ENCODE measurements at places on chromosomes 6 and 20.

DNA sequence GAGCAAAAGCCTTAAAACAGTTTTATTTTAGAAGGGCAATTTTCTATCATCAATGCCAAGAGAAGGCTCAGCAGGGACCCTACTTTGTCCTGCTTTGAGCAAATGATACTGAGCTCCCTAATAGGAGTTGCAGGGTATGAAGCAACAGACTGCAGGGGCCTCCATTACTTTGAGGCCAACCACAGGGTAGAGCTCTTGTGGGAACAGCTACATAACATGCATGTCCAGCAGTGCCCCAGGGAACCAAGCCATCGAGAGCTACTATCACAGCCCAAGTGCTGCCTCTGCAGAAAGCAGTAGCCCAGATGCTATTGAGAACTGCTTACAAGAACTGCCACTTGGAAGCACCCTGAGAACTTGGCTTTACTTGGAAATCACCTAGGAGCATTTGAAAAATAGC is 222.1 kb downstream of the LAMA2 start:
- no peaks in the 10 kb centered on the region for H3K36me3 ChIP-seq
- no peaks in the 10 kb centered on the region for H3K4me1 ChIP-seq
- no peak overlapping the region for H3K27ac ChIP-seq

DNA sequence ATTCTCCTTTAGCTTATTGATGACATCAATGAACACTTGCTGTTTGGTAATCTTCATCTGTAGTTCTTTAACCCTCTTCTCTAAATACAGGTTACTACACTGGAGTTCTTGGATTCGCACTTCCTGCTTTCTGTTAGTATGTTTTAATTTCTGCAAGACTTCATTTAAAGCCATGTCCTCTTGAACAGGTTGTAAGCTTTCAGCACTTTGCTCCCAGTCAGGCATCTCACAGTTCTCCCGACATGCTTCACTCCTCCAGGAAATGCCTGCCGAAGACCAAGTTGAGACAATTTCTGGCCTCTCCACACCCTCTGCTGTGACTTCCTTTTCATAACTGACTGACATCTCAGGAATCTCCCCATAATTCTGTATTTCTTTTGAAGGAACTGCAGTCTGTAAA is 15.8 kb downstream of the CAGE1 start:
- DNase-seq, result no peak
- H3K36me3 ChIP-seq, result no peaks in the 10 kb centered on the region
- H3K4me1 ChIP-seq, result peaks cover 3% of the 10 kb centered on the region
- H3K4me3 ChIP-seq, result no peak overlapping the region
- no peaks in the 10 kb centered on the region for H3K27me3 ChIP-seq

- no peak for DNase-seq
- no peak overlapping the region for H3K4me3 ChIP-seq
- H3K27me3 ChIP-seq, result peaks cover 11% of the 10 kb centered on the region
- no peaks in the 10 kb centered on the region for H3K36me3 ChIP-seq
- H3K27ac ChIP-seq, result no peak overlapping the region
Observed at GRCh38 chr20:62751551-62752150, 43.0 kb downstream of the NTSR1 start.

- no peaks in the 10 kb centered on the region for H3K36me3 ChIP-seq
- no peak overlapping the region for H3K4me3 ChIP-seq
- peaks cover 12% of the 10 kb centered on the region for H3K27me3 ChIP-seq
- H3K4me1 ChIP-seq, result no peaks in the 10 kb centered on the region
Observed at GRCh38 chr20:36274181-36274841, 31.8 kb upstream of the DLGAP4 start.

GRCh38 chr6:105785066-105785811 is 300.9 kb upstream of the PRDM1 start:
- no peak for DNase-seq
- H3K4me1 ChIP-seq, result peaks cover 42% of the 10 kb centered on the region
- peaks cover 10% of the 10 kb centered on the region for H3K27me3 ChIP-seq
- no peaks in the 10 kb centered on the region for H3K36me3 ChIP-seq

- H3K36me3 ChIP-seq, result peaks cover 7% of the 10 kb centered on the region
- H3K27ac ChIP-seq, result no peak overlapping the region
- no peak for DNase-seq
- H3K27me3 ChIP-seq, result peaks cover 5% of the 10 kb centered on the region
- no peak overlapping the region for H3K4me3 ChIP-seq
Observed at GRCh38 chr20:46122071-46122470, 4.0 kb downstream of the CD40 start.

- no peaks in the 10 kb centered on the region for H3K36me3 ChIP-seq
- H3K4me3 ChIP-seq, result no peak overlapping the region
- H3K27ac ChIP-seq, result peak overlapping the region; percentile 65
- H3K4me1 ChIP-seq, result peaks cover 71% of the 10 kb centered on the region
- no peak for DNase-seq
Observed at GRCh38 chr6:137697267-137697938, 169.7 kb upstream of the TNFAIP3 start.

GRCh38 chr6:49979584-49979983 is 10.2 kb upstream of the DEFB113 start:
- peaks cover 7% of the 10 kb centered on the region for H3K4me1 ChIP-seq
- H3K36me3 ChIP-seq, result no peaks in the 10 kb centered on the region
- H3K4me3 ChIP-seq, result no peak overlapping the region
- H3K27ac ChIP-seq, result no peak overlapping the region

GRCh38 chr20:21083825-21084325 is 22.3 kb downstream of the LINC00237 start:
- no peak for DNase-seq
- H3K27me3 ChIP-seq, result peaks cover 62% of the 10 kb centered on the region
- H3K27ac ChIP-seq, result no peak overlapping the region
- H3K4me3 ChIP-seq, result no peak overlapping the region
- no peaks in the 10 kb centered on the region for H3K4me1 ChIP-seq

- no peak overlapping the region for H3K4me3 ChIP-seq
- DNase-seq, result no peak
- H3K27ac ChIP-seq, result no peak overlapping the region
- peaks cover 25% of the 10 kb centered on the region for H3K27me3 ChIP-seq
- H3K36me3 ChIP-seq, result no peaks in the 10 kb centered on the region
Observed at GRCh38 chr20:34311118-34312023, 8.2 kb upstream of the AHCY start.

DNA sequence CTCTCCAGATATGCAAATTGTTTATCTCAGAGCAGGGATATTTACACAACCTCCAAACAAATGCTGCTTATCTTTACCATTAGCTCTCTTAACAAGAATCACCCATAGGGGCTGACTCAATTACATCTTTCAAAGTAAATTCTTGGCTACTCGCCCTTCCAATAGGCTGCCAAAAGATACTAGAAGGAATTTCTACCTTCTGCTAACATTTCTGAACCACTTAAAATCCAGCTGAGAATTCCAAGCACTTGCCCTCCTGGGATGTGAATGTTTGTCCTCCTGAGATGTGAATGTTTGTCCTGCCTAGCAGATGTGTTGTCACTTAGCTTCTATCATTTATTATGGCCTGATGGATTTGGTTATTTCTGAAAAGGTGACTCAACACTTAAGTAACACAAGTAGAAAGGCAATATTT is 388.0 kb downstream of the GJA1 start:
- no peaks in the 10 kb centered on the region for H3K36me3 ChIP-seq
- no peaks in the 10 kb centered on the region for H3K27me3 ChIP-seq
- no peaks in the 10 kb centered on the region for H3K4me1 ChIP-seq
- H3K27ac ChIP-seq, result no peak overlapping the region
- H3K4me3 ChIP-seq, result no peak overlapping the region

- H3K27ac ChIP-seq, result no peak overlapping the region
- H3K36me3 ChIP-seq, result no peaks in the 10 kb centered on the region
- no peak overlapping the region for H3K4me3 ChIP-seq
- peaks cover 11% of the 10 kb centered on the region for H3K4me1 ChIP-seq
Observed at GRCh38 chr6:125104425-125104824, 49.1 kb upstream of the TPD52L1 start.

DNA sequence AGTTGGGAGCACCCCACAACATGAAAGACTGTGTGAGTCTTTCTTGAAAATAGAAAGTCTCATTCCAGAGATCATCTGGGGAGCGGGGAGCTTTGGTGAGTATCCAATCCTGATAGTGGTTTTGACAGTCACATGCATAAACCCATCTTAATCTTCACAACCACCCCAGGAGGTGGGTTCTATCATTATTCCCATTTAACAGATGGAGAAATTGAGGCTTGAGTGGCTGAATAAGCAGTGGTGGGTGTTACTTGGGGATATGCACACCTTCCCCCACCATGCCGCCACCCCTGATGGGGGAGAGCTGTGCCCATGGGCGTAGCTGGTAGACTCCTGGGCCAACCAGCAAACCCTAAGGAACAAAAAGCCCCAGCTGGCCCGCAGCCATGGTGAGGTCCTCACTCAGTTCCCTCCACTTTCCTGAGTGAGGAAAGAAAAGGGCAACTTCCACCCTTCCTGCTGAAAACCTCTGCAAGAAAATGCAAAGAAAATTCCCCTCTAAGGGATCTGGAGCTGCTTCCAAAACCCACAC is 99.8 kb downstream of the SNX5 start:
- H3K27ac ChIP-seq, result no peak overlapping the region
- peaks cover 8% of the 10 kb centered on the region for H3K4me1 ChIP-seq
- no peak overlapping the region for H3K4me3 ChIP-seq
- DNase-seq, result no peak

DNA sequence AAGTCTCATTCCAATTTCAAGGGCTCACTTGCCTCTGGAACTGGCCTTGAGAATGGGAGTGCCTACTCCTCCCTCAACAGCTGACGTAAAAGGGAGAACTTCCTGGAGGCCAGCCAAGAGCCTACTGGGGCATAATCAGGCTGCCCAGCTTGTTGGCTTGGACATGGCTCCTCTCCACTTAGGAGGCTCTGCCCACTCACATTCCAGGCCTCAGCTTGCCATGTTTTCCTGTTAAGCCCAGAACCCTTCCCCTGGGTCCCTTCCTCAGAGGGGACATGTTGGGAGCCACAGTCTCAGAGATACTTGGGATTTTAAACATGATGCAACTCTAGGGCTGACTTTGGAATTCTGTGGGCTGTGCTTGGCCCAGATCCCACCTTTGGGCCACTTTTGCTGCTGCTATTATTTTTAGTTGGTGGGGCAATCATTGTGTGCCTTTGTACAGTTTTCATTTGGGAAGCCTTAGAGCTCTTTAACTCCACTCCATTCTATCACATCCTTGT is 31.5 kb upstream of the ADTRP start:
- H3K27me3 ChIP-seq, result peaks cover 6% of the 10 kb centered on the region
- H3K27ac ChIP-seq, result no peak overlapping the region
- no peaks in the 10 kb centered on the region for H3K36me3 ChIP-seq
- DNase-seq, result no peak
- H3K4me1 ChIP-seq, result peaks cover 30% of the 10 kb centered on the region

- H3K4me3 ChIP-seq, result no peak overlapping the region
- no peak for DNase-seq
- H3K27ac ChIP-seq, result no peak overlapping the region
- no peaks in the 10 kb centered on the region for H3K36me3 ChIP-seq
- no peaks in the 10 kb centered on the region for H3K4me1 ChIP-seq
Observed at GRCh38 chr6:132298344-132298949, 102.8 kb downstream of the MOXD1 start.

- DNase-seq, result no peak
- no peaks in the 10 kb centered on the region for H3K36me3 ChIP-seq
- H3K27ac ChIP-seq, result no peak overlapping the region
- no peaks in the 10 kb centered on the region for H3K4me1 ChIP-seq
Observed at GRCh38 chr6:93293872-93294271, 125.5 kb downstream of the EPHA7 start.

DNA sequence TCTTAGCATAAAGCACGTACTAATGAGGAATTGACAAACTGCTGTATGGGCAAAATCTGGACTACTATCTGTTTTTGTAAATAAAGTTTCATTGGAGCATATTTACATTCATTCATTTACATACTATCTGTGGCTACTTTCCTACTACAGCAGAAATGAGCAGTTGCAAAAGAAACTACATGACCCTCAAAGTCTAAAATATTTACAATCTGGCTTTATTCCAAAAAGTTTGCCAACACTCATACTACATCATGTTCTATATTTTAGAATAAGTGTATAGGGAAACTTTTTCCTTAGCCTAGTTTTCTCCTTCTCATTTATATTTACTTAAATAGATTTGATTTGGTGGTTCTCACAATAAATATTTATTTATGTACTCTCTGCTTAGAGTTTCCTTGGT is 208.2 kb downstream of the RIMS1 start:
- no peak for DNase-seq
- H3K4me3 ChIP-seq, result no peak overlapping the region
- H3K36me3 ChIP-seq, result no peaks in the 10 kb centered on the region
- no peaks in the 10 kb centered on the region for H3K27me3 ChIP-seq
- no peak overlapping the region for H3K27ac ChIP-seq
- no peaks in the 10 kb centered on the region for H3K4me1 ChIP-seq

DNA sequence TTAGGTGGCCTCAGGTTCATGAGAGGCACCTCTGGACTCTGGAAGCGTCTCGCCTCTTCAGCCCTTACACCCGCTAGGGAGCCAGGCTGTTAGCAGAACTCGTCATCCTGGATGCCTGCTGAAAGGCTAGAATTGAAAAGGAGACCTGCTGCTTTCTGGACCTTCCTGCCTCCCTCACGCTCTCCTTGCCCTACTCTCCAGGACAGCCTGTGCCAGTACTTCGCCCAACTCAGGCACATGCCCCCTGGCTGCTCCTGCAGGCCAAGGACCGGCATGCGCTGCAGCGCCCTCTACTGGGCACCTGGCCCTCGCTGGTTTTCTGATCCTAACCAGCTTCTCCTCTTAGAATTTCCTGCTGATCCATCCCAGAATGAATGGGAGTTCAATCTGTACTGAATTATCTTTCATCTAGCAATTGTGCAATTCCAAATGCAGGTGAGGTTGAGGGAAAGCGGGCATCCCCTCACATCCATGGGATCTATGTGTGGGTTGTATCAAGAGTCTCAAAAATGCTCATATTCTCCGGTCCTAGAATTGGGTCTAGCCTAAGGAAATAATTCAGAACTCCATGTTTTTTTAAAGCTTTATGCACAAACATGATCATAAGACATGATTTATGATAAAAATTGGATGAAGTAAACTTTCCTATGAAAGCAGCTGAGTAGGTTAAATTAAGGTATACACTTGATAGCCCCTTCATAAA is 78.0 kb downstream of the PTPN1 start:
- H3K4me1 ChIP-seq, result no peaks in the 10 kb centered on the region
- peak; percentile 85 for DNase-seq
- no peak overlapping the region for H3K4me3 ChIP-seq
- H3K27ac ChIP-seq, result peak overlapping the region; percentile 15
- H3K27me3 ChIP-seq, result no peaks in the 10 kb centered on the region
- H3K36me3 ChIP-seq, result peaks cover 69% of the 10 kb centered on the region

DNA sequence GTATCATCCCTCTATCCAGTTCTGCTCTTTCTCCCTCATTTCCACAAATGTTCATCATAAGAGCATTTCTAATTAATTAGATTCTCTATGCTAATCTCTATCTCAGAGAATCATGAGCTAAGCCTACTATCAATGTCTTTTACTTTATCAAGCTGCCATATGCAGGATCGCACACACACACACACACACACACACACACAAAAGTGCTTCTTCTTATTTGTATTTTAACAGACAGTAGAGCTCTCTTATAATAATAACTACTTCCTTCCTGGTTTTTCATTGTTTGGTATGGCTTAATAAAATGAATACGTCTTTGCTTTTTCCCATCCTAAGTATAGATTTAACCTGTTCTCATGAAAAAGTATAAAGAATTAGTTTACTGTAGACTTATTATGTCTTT is 170.2 kb downstream of the HAO1 start:
- DNase-seq, result no peak
- no peaks in the 10 kb centered on the region for H3K4me1 ChIP-seq
- H3K4me3 ChIP-seq, result no peak overlapping the region
- no peak overlapping the region for H3K27ac ChIP-seq
- no peaks in the 10 kb centered on the region for H3K27me3 ChIP-seq

Data from activated T-cell treated with anti-CD3 and anti-CD28 coated beads, Interleukin-2, amount 50 U/mL, for 24 hours (primary cell).